NCI-H187 treated with DMSO at 0.1 percent for 48 hours (cell line): ENCODE measurements at places on chromosomes 4 and X.

- DNase-seq: no peak
Measured at GRCh38 chr4:80419946-80420345, 84.4 kb downstream of the CFAP299 start.

GRCh38 chr4:83252782-83253405 lies 31.7 kb downstream of the COQ2 start:
- DNase-seq: peak; percentile 49

DNA sequence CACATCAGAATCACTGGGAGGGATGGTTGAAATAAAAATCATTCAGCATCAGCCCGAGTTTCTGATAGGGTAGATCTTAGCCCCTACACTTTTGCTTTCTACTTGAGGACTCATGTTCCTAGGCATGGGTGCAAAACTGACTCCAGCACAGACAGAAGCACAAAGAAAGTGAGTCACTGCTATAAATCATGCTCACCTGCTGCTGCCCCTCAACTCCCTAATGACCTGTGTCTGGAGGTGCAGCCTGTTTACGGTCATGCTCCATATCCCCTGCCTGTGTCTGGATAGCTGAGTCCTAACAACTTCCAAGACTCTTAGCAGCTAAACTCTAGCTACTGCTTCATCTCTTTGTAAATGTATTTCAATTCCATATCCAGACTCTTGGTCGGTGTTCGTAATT lies 57.8 kb downstream of the ADGRA3 start:
- peak; percentile 92 for DNase-seq

GRCh38 chr4:89064848-89065247 lies 7.9 kb upstream of the FAM13A start:
- DNase-seq: no peak

DNA sequence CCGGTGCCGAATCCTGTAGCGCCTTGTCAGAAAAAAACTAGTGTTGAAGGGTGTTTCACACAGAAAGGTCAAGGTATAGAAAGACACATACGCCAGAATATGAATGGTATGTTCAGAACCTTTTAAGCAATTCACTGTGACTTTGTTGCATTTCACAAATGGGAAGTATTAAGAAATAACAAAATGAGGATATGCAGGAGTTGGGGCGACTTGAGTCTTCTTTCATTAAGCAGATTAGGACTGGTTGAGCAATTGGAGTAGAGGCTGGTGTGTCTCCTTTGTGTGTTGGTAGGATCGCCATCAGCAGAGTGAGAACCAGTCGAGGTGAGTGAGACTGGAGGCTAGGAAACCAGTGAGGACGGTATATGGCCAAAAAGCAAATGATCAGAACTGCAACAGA lies 1454.5 kb upstream of the TENM3 start:
- DNase-seq: no peak

DNA sequence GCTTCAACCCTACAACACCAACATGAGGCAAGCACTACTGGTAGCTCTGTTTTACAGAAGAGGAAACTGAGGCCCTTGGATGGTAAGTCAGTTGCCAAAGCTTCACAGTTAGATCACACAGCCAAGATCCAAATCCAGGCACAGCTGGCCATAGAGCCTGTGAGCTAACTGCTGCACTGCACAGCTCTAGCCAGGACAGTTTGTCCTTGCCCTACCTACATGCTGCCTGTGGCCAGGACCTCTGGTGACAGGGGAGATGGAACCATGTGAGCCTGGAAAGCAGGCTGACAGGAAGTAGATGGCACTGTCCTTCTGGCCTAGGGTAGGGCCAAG lies 257.8 kb downstream of the FBXW7 start:
- no peak for DNase-seq

DNA sequence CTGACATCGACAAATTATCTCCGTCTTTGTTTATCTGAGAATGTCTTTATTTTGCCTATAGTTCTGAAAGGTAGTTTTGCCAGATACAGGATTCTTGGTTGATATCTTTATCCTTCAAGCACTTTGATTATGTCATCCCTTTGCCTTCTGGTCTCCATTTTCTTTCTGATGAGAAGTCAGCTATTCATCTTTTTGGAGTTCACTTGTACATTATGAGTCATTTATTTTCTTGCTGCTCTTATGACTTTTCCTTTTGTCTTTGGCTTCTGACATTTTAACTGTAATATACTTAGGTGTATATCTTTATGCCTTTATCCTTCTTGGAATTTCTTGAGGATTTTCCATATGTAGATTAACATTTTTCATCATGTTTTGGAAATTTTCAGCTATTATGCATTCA lies 51.4 kb downstream of the SHROOM4 start:
- no peak for DNase-seq

DNA sequence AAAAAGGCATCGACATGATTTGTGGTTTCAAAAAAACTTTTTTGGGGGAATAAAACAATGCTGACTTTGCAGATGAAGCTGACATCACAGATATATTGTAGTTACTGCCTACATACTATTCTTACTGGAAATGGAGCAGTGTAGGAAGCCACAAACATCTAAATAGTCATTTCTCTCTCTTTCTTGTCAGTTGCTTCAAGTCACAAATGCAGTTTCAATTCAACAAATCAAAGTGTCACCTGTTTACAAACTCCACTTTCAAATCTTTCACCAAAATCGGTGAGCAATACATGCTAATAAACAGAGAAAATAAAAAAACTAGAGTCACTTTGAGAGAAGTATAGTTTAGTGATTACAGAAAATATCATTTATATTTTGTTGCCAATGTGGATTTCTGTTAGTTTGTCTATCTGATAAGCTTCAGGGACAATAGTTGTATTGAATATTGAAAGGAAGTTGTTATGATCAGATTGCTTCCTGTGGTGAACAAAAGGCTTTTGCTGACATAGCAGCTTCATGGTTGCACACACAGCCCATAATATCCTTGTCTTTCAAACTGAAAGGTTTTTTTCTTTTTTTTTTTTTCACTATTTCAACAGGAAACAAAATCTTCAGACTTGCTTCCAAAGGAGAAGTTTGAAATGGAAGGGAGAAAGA lies 49.7 kb upstream of the PTPN13 start:
- DNase-seq: no peak
